ENCODE measurements at places on chromosomes 16 and 17.
A peak's percentile ranks its signal among the peaks of the same experiment; 100 is the strongest.

DNA sequence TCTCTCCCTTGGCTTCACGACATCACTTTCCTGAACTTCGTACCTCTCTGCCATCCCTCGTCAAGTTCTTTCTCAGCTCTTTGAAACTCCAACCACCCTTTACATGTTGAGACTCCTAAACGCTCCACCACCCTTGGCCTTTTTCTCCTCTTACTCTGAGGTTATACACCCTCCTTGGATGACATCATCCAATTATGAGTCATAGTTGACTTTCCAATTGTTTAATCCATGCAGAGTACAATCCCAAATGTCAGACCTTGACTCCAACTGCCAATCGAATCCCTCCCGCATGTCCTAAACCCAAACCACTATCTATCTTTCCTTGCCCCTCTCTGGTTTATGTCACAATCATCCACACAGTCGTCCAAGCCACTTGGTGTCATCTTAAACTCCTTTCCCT is 18.4 kb upstream of the C16orf82 start:
- DNase-seq, result no peak

GRCh38 chr16:46717692-46718091 is 28.2 kb downstream of the ORC6 start:
- no peak for DNase-seq

DNA sequence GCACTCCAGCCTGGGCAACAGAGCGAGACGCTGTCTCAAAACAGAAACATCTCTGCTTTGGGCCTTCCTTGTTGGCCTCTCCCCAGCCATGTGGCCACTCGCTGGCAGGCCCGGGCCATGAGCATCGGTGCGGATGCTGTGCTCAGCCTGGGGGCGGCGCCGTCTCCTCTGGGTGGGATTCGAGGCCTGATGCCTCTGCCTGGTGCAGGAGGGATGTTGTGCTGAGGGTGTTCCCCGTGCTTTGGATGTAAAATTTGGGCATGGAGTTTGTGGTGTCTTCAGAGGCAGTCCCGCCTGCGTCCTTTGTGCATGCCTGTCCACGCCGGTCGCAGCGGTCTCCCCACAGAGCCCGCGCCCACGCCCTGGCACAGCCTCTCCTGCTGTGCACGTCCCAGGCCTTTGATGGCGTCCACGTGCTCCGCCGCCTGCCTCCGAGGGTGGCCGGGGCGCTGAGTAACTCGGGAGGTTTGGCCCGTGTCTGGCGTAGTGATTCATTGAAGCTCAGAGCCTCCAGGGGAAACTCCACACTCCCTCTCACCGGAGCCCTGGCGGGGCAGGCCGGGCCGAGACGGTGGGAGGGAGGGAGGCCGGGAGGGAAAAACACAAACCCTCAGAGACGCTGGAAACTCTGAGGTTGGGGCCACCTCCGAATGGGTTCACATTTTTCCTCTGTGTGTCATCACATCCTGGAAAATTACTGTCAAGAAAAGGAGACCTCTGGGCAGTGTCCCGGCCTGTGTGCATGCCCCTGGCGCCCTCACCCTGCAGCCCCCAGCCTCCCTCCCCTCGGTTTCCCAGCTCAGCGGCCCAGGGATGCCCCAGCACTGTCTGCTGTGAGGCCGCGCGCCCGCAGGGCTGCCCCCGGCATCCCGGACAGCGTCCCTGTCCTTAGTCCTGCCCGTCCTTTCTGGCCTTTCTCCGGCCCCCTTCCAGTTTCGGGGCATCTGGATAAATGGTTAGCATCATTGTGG is 19.0 kb downstream of the CENPX start:
- no peak for DNase-seq

- DNase-seq, result no peak
These were observed 7.9 kb downstream of the GP2 start for GRCh38 chr16:20319406-20319805.

DNA sequence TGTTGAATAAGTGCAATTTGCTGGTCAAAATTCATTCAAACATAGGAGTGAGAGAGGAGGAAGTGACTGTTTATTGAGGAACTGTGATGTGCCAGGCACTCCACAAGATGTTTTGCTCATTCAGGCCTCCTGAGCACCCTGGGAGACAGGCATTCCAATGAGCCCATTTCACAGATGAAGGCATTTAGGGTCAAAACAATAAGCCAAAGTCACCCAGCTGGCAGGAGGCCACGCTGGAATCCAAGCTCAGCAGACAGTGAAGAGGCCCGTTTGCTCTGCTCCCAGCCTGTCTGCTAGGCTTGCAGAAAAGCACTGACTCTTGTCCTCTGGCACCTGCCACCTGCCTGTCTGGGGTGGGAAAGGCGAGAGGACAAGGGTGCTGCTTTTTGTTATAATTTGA is 10.1 kb upstream of the SLC25A39 start:
- DNase-seq, result no peak

- peak; percentile 83 for DNase-seq
These were observed 989 bp upstream of the DUSP14 start for GRCh38 chr17:37488607-37489196.

GRCh38 chr16:89920723-89921122 is 2.1 kb downstream of the MC1R start:
- DNase-seq, result peak; percentile 62

- DNase-seq, result no peak
These were observed 56.5 kb upstream of the ERN1 start for GRCh38 chr17:64186171-64187092.

- no peak for DNase-seq
These were observed 32.6 kb upstream of the CDH15 start for GRCh38 chr16:89138843-89139520.

GRCh38 chr17:8018436-8018835 is 16.0 kb downstream of the GUCY2D start:
- DNase-seq, result no peak

GRCh38 chr16:81237282-81237681 is 1.2 kb upstream of the BCO1 start:
- DNase-seq, result no peak

DNA sequence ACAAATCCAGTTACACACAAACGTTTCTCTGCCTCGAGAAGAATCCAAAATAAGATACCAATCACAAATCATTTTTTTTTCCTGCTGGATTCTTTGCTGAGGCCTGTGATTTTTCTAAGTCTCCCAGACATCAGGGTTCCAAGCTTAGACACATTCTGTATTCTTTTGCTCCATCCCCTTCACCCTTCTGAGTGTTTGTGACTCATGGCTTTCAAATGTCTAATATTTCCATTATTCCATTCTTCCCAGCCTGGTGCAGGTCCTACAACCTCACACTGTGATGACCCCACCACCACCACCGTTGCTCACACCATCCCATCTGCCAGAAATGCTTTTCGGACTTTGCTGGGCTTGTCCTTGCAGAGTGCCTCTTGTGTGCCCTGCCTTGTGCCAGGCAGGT is 480.1 kb downstream of the SOX9 start:
- no peak for DNase-seq

DNA sequence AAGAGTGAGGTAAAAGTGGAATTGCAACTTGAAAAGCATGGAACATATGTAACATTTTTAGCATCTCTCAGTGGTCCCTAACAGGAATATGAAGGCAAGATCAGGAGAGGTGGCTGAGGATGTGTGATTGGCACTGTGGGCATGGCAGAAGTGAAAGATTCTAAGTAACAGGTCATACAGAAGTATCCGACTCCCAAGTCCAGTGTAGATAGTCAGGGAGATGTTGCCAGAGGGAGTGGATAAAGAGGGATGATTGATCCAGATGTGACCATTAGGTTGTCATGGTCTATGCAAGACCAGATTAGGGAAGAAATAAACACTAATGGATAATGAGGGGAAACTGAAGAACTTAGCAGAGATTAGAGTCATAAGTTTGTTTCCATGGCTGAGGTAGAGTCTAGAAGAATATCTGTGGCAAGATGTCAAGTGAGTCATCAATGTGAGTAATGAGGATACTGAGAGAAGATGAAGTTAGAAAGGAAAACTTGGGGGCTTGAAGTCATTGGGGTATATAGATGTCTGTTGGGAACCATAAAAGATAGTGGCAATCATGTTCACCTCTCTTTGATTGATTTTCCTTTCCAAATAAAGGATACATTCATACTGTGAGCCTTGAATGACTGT is 23.9 kb upstream of the CAPNS2 start:
- no peak for DNase-seq

DNA sequence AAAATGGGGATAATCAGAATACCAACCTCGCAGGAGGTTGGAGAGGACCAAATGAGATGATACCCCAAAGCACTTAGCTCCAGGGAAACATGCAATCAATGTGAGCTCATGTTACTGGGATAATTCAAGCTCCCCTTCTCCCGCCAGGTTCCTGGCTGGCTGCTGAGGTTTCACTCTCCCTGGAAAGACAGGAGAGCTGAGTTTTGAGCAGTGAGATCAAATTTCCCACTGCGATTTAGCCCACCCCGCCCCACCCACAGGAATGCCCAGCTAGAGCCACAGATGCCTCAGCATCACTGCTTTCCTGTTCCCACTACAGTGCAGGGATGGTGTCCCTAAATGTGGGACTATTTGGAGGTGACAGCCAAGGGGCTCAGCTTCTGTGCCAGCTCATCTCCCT is 56.7 kb downstream of the ZNF423 start:
- no peak for DNase-seq

DNA sequence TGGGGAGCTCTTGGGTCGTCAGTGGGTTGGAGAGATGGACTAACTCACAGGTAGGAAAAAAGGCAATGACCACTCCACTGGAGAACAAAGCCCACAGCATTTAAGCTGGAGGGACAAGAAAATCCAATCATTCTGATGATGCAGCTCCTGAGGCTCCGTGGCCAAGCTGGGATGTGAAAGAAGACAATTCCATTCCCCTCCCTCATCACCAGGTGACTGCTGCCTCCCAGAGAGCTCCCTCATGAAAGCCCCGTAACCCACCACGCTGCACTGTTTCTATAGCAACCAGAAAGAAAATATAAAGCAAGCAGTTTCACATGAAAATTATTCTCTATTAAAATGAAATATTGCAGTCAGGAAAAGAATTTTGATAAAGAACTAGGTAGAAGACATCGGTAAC is 15.2 kb downstream of the ANKRD11 start:
- DNase-seq, result no peak

GRCh38 chr16:82936941-82937551 is 310.3 kb downstream of the CDH13 start:
- no peak for DNase-seq

GRCh38 chr17:19238167-19238505 is 970 bp downstream of the EPN2 start:
- peak; percentile 59 for DNase-seq

DNA sequence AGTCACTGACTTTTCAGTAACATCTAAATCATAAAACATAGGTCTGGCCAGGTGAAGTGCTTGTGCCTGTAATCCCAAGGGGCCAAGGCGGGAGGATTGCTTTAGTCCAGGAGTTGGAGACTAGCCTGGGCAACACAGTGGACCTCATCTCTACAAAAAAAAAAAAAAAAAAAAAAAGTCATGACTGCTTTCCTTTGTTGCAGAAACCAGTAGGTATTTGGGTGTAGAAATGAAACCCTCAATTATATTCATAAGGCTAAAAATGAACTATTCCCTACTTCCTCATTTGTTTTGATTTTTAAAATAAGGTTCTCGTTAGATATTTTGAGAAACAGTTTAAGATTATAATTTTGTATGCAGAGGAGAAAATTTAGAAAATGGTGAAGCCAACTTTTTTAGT is 26.0 kb downstream of the PITPNC1 start:
- no peak for DNase-seq

- DNase-seq, result peak; percentile 70
These were observed 13.6 kb downstream of the ATPAF2 start for GRCh38 chr17:18025241-18025944.

DNA sequence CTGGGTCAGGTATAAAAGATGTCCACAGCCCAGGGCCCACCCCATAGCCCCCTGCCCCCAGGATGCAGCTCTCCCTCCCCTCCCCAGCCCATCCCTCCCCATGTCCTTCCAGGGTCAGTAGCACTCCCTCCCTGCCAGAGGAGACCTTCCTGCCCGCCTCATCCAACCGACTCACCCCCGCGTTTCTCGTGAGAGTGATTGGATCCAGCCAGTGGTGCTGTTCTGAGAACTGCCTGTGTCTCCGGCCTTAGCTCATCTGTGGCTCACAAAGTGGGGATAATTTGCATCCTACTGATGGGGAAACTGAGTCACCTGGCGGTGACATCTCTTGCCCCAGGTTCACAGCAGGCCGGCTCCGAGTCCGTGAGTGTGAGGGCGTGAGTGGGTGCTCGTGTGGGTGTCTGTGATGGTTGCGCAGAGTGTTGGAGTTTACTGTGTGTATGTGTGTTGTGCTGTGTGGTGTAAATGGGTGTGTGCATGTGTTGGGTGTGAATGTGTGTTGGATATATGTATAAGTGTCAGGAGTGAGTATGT is 90.7 kb upstream of the GSE1 start:
- DNase-seq, result no peak

DNA sequence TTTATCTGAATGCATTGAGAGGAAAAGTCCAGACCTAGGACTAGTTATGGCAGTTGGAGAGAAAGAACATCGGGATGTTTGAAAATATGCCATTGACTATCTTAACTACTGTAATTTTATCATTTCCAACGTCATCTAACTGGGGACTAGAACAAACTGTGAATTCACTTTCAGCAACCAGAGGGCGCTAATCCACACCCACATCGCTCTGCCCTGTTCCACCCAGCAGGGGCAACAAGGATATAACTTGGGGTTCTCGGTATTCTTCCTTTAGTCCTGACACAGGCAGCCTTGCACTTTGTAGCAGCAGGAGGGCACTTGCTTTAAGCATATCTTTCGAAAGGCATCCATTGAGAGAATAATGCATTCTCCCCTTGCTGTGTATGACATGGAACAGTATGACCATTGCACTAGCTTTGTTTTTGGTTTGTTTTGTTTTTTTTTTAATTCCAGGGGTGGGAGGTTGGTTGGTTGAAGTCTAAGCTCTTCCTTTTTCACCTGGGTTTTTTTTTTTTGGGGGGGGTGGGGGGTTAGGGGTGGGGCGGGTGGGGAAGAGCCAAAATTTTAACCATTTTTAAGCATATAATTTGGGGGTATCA is 31.5 kb downstream of the SIAH1 start:
- peak; percentile 91 for DNase-seq

- peak; percentile 75 for DNase-seq
These were observed 55.3 kb downstream of the SKAP1 start for GRCh38 chr17:48374650-48375230.

- DNase-seq, result no peak
These were observed 75.7 kb downstream of the NXN start for GRCh38 chr17:903691-904481.

DNA sequence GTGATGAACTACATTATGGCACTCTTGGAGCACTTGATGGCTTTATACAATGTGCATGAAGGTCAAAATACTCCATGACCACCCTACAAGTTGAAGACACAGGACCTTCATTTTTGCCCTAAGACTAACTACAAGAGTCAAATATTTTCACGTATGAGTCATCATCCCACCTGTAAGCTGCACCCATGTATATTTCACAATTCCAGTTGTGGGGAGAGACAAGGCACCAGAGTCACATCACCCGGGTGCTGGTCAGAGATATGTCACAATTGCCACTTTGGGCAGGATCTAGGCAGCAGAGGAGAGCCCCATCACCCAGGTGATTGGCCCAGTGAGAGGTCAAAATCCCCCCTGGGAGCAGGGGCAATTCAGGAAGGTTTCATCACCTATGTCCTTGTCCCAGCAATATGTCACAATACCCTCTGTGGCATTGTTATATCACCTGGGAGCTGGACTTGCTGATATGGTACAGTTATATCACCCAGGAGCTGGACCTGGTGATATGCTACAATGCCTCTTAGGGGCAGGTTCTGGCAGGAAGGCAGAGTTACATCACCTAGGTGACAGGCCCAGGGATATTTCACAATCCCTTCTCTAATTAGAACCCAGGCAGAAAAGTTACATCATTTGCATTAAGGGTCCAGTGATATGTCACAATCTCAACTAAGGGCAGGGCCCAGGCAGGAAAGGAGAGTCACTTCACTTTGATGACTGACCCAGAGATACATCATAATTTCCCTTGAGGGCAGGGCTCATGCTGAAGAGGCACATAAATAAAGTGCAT is 1839.2 kb downstream of the TP53TG3F start:
- DNase-seq, result no peak
